Panc1 (cell line): ENCODE measurements at places on chromosomes 4 and X.

DNA sequence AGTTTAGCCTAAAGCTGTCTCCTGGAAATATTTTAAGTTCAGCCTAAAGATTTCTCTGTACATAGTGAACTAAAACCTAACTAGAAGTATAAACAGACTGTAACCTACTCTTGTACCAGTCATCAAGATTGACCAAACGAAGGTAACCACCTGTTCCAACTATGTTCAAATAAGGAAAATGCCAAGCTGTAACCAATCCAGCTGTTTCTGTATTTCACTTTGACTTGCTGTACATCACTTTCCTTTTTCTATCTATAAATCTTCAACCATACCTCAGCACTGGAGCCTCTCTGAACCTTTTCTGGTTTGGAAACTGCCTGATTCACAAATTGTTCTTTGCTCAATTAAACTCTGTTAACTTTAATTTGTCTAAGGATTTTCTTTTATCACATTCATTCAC, 3.1 kb upstream of the CYSLTR1 start:
- no peak for DNase-seq

- DNase-seq = no peak
Observed at GRCh38 chr4:165718660-165719059, 154.4 kb upstream of the TLL1 start.

DNA sequence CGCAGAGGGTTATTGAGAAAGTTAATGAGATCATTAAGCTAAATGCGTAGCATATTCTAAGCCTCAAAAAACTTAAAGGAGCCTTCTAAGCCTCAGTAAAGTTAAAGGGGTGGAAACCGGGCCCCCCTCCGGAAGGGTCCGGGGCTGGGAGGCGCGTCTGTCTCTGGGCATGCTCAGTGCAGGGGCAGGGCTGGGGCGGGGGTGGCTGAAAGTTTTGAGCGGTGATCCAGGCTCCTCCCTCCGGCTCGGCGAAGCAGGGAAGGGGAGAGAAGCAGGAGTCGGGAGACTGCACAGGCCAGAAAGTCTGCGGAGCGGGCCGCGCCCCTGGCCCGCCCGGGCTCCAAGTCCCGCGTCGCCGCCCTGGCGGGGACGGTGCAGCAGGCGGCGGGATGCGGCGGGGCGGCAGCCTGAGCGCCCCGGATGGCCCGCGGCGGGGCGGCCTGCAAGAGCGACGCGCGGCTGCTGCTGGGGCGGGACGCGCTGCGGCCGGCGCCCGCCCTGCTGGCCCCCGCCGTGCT, at the start of gene EVC:
EVC (plus strand) TSS at position 241 of the 518 bp plus-strand sequence; CDS start at position 421, 180 bp downstream.
- no peak for DNase-seq

DNA sequence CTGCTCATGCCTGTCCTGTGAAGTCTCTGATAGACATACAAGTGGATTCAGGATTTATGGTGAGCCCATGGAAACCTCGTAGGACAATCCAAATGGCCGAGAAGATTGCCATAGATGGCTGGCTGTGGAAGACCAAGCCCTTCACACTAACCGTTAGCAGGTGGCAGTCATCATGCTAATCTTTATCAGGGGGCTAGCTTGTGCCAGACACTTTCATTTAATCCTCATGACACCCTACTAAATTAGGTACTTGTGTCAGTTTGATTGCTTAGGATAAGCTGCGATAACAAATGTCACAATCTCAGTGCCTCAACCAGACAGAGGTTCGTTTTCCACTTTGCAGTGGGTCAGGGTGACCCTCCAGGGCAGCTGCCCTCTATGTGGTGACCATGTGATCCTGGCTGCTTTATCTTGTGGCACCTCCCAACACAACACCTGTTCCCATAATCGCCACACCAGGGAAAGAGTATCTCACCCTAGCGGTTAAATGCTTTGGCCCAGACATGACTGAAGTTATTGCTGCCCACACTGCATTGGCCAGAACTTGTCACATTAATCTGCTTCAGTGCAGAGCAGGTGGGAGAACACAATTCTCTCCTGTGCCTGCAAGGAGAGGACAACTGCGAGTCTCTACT, 60.8 kb downstream of the REPS2 start:
- DNase-seq = no peak
